SIG-M5 (cell line): ENCODE measurements at places on chromosomes 6 and 20.

- no peak for DNase-seq
These were observed 96.3 kb downstream of the GMPR start for GRCh38 chr6:16334671-16335070.

GRCh38 chr6:23524548-23524947 is 601.5 kb upstream of the NRSN1 start:
- no peak for DNase-seq

GRCh38 chr20:18773566-18773965 is 40.0 kb upstream of the SCP2D1 start:
- no peak for DNase-seq

- no peak for DNase-seq
These were observed 464.2 kb downstream of the QKI start for GRCh38 chr6:163878698-163879097.

- DNase-seq = no peak
These were observed 284.7 kb upstream of the HSF2 start for GRCh38 chr6:122114717-122115116.

DNA sequence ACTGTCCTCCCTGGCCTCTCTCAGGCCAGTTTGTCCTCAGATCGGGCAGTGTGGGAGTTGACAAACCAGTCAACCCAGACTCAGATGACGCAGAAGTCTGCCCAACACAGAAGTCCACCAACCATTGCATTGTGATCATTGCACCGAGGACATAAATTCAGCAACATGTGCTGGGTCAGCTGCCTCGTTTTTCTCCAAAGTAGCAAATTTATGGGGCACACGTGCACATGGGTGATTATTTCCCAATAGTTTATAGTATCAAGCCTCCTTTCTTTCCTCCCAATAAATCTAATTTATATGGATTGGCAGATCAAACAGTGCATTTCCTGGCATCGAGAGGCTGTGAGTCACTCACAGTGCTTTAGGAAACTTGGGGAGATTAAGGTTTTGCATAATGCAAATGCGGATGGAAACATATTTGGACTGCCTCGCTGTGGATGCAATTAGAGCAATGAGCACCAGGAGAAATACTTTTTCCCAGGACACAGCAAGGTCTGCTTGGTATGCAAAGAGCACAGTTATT is 413.7 kb upstream of the SULF2 start:
- no peak for DNase-seq

- no peak for DNase-seq
These were observed 138.3 kb downstream of the MTFR2 start for GRCh38 chr6:136111831-136112230.

- no peak for DNase-seq
These were observed 49.9 kb upstream of the KLHL31 start for GRCh38 chr6:53715434-53715833.

GRCh38 chr6:3849681-3850450 is 693 bp downstream of the FAM50B start:
- no peak for DNase-seq

GRCh38 chr6:170082531-170083187 is 208.2 kb downstream of the DLL1 start:
- DNase-seq = no peak

GRCh38 chr20:58109126-58109880 is 119.2 kb downstream of the ANKRD60 start:
- DNase-seq = no peak

DNA sequence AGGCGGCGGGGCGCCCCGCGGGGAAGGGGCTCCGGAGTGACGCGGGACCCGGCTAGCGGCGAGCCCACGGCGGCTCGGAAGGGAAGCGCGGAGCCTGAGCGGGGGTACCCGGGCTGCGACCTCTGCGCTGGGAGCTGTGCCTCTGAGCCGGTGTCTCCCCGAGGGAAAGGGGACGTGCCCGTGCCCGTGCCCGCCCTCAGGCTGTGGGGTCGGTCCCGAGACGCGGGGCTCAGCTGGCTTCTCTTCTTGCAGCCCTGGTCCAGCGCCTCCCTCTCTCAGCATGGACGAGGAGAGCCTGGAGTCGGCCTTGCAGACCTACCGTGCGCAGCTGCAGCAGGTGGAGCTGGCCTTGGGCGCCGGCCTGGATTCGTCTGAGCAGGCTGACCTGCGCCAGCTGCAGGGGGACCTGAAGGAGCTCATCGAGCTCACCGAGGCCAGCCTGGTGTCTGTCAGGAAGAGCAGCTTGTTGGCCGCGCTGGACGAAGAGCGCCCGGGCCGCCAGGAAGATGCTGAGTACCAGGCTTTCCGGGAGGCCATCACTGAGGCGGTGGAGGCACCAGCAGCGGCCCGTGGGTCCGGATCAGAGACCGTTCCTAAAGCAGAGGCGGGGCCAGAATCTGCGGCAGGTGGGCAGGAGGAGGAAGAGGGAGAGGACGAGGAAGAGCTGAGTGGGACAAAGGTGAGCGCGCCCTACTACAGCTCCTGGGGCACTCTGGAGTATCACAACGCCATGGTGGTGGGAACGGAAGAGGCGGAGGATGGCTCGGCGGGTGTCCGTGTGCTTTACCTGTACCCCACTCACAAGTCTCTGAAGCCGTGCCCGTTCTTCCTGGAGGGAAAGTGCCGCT is 686 bp downstream of the ZGPAT start:
- DNase-seq = no peak

GRCh38 chr20:44627364-44628010 is 24.0 kb downstream of the ADA start:
- DNase-seq = no peak

DNA sequence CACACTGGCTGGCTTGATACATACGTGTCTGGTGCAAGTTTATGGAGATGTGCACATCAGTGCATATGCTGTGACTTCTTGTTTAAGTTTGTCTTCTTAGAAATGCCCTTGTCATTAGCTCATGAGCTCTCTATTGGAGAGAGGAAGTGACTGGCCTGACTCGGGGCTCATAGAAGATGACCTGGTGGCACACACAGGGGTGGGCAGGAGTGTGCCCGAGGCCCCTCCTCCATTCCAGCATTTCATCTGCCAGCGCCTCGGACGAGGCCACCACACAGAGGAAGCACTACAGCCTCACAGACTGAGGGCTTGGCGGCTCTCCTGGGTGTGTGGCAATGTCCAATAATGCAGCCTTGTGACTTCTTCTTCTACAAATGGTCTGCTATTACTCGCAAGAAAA is 109.7 kb downstream of the FAM120B start:
- no peak for DNase-seq

- no peak for DNase-seq
These were observed 483.4 kb downstream of the FRK start for GRCh38 chr6:115577270-115577669.

GRCh38 chr20:2606507-2607006 is 45.9 kb upstream of the NOP56 start:
- DNase-seq = no peak

DNA sequence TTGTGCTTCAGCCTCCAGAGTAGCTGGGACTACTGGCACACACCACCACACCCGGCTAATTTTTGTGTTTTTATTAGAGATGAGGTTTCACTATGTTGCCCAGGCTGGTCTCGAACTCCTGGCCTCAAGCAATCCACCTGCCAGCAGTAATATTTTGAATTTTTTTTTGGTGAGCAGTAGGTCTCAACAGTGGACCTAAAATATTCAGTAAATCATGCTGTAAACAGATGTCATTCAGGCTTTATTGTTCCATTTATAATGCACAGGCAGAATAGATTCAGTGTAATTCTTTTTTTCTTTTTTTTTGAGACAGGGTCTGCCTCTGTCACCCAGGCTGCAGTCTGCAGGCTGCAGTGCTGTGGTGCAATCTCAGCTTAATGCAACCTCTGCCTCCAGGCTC is 69.7 kb downstream of the NCOA3 start:
- no peak for DNase-seq

DNA sequence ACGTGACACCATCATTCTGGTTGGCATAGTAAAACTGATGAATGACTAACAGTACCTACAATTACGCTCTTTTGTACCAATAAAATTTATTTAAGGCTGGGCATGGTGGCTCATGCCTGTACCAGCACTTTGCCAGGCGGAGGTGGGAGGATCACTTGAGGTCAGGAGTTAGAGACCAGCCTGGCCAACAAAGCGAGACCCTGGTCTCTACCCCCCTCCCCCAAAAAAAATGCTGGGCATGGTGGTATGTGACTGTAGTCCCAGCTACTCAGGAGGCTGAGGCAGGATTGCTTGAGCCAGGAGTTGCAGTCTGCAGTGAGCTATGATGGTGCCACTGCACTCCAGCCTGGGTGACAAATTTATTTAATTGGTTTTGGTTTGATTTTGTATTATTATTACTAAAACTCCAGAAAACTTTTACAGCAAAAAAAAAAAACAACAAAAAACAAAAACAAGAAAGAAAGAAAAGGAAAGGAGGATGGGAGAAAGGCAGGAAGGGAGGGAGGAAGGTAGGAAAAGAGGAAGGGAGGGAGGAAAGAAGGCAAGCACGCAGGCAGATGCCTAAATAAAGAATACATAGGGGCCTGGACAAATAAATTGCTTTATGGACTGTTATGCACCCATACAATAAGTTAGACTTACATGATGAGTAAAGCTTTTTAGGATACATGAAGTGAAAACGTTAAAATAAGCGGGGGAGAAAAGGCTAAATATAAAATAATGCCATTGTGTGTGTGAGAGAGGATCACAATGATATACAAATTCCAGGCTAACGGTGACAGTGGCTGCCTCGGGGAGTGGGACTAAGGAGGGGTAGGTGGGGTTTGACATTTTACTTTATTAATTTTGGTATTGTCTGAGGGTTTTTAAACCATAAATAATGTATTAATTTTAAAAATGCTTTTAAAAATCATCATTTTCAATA is 682 bp upstream of the ZSCAN9 start:
- DNase-seq = no peak

GRCh38 chr20:44746367-44747165 is 901 bp downstream of the KCNK15 start:
- no peak for DNase-seq

DNA sequence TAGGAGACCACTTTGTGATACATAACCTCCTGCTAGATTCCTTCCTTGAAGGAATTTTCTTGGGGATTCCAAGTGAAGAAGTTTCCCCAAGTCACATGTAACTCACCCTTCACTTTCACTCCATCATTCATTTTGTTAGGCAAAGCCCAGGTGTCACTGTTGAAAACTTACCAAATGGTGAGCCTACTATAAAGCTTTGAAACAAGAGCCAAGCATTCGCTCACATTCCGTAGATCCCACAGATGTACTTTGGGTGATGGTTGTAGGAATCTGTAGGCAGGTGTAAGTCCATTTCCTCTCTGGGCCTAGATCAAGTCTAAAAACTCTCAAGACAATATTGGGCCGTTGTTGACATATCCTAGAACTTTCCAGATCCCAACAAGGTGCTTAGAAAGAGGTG is 74.1 kb downstream of the PRDM1 start:
- DNase-seq = no peak

DNA sequence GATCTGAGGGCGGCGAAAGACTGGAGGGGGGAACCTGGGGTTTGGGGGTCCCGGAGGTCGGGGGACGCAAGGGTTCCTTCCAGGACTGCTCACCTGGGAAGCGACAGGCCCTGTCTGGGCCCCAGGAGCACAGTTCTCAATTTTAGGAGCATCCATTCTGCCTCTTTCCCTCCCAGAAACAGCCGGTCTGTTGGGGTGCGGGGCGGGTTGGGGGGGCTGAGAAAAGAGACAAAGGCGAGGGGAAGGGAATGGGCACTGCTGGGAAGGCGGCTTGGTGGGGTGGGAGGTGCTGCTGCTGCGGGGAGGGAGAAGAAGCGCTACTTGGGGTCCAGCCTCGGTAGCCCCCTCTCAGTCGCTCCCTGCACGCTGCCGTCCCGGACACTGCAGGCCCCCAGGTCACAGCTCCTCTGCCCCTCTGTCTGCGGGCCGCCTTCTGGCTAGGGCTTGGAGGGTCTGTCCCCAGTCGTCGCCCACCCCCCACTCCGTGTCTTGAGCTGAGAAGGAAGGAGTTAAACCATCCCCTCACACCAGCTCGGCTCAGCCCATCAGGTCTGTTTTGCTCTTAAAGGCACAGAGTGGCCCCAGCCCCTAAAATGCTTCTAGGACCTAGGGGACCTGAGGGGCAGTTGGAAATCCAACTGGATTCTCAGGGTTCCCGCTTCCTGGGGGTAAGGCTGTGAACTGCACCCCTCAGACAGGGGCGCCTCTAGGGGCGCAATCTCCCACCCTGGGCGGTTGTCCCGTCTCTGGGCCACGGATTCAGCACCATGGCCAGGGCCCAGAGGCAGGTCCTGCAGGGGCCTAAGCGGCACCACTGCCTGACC is 690 bp downstream of the GDAP1L1 start:
- no peak for DNase-seq

DNA sequence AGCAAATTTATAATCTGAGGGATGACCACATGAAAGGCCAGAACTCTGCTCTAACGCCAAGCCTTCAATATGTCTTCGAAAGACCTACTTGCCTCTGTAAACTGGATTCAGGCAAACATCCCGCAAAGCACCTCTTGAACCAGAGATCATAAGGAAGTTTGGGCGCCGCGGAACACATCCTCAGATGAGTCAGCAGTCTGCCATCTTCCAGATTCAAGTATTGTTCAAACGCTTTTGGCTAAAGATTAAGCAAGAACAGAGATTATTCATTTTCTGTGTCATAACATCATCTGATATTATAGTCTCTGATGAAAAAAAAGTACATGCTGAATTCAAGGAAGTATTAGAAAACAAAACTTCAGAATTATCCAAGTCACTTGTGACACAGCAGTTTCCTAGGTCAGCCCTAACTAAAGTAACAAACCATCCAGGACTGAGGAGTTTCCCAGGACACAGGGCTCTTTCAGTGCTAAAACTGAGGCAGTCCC is 20.8 kb downstream of the TBC1D7 start:
- DNase-seq = no peak

DNA sequence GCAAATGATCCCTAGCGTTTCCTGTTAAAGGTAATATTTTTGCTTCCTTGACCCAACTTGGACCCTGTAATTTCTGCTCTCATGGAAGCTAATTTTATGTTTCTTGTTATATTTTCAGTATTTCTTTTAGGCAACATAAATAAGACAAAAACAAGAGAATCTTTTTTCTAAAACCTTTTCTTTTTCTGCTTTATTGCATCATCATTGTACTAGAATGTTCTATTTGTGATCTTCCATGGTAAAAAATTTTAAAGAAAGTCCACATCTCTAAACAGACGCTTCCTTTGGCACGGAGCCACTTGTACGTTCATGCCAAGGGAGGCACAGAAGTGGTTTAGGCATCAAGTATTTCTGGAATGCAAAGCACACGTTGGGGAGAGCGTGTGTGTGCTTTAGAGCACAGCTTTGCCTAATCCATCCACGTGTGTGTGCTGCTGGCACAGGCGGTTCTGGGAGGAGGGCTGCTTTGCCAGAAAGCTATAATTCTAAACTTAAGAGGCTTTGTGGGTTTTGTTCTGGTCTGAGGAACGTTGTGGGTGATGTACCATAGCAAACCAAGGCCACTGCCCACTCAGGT is 98.3 kb downstream of the SASH1 start:
- no peak for DNase-seq

- DNase-seq = no peak
These were observed 74.0 kb downstream of the GRM4 start for GRCh38 chr6:34071884-34072379.

DNA sequence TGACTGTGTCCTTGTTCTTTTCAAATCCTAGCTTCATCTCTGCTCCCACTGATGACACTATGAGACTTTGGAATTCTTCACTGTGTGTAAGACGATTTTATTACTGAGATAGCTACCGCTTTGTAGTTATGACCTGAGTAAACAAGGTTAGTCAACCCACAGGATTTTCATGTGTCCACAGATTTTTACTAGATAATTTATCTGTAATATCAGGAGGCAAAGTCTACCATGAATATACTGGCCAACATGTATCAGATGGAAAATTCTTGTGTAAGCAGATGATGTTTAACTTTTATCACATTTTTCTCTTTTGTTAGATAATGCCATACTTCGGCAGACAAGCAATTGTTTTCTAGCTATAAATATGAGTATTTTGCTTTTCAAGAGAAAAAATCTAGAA is 119.8 kb downstream of the SGK1 start:
- no peak for DNase-seq

GRCh38 chr6:16684896-16685554 is 76.2 kb downstream of the ATXN1 start:
- DNase-seq = no peak
